ENCODE measurements at places on chromosomes 11 and 22. TPM values are rescaled to one million over a fixed set of nuclear protein-coding genes. Genes with fewer than 3 reads are reported as not detected.

DNA sequence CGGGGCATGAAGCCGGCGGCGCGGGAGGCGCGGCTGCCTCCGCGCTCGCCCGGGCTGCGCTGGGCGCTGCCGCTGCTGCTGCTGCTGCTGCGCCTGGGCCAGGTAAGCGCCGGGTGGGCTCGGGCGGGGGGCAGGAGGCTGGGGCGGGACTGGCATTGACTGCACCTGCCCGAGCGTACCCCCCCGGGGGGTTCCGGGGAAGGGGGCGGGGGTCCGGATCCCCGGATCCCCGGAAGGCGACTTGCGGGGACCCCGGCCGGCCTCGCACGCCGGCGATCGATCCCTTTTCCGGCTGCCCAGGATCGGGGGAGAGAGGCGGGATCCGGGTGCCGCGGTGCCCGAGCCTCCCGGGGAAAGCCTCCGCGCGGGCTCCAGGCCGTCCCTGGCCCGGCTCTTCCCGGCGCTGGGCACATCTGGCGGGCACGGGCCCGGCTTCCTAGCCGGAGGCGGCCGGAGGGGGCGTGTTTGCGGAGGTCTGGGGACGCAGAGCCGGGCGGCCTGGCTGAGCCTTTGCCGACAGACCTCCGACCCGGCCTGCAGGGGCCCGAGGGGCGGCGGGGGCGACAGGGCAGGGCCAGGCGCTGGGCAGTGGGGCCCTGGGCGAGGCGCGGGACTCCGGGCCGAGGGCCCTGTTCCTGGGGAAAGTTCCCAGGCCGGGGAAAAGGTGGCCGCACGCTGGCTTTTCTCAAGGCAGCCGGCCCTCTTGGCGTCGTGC, 705 bp downstream of the PTPRJ start:
- peak; percentile 54 for DNase-seq

- peak; percentile 53 for DNase-seq
These were observed 5.7 kb downstream of the DIXDC1 start for GRCh38 chr11:111942829-111943228.

DNA sequence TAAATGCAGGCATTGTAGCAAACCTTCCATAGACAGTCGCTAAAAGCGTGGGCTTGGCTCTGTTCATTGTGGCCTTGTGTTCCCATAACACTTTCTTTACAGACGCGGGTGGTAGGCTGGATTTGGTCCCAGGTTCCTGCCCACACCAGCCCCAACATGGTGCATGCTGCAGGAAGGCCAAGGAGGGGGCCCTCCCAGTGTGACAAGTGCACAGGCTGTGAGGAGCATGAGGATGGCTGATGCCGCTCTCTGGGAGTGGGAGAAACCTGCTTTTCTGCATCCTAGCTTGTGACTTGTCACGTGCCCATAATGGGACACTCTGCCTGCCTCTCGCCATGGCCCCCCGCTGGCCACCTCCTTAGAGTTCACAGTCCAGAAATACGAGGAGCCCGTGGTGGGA, 161.8 kb upstream of the B3GAT1 start:
- DNase-seq, result no peak

ACCSL gene
- not detected for total RNA-seq

All from Daoy (cell line).